ENCODE measurements at places on chromosomes 6 and 20. TPM values are rescaled to one million over a fixed set of nuclear protein-coding genes. Genes with fewer than 3 reads are reported as not detected.

Gene SMLR1
- total RNA-seq, result not detected

Gene NOX3
- total RNA-seq, result not detected

GRCh38 chr6:165575158-165575549 is 87.9 kb downstream of the PDE10A start:
- 0 out of 2 replicates have a peak, but pooled peaks cover 1% of the 10 kb centered on the region for H3K4me1 ChIP-seq
- H3K27ac ChIP-seq, result no peak overlapping the region
- H3K36me3 ChIP-seq, result no peaks in the 10 kb centered on the region
- no peaks in the 10 kb centered on the region for H3K27me3 ChIP-seq
- no peak overlapping the region for H3K4me3 ChIP-seq

- H3K4me1 ChIP-seq, result no peaks in the 10 kb centered on the region
- H3K4me3 ChIP-seq, result no peak overlapping the region
- no peak overlapping the region for H3K27ac ChIP-seq
- H3K36me3 ChIP-seq, result no peaks in the 10 kb centered on the region
Observed at GRCh38 chr6:16855460-16855859, 94.2 kb upstream of the ATXN1 start.

DNA sequence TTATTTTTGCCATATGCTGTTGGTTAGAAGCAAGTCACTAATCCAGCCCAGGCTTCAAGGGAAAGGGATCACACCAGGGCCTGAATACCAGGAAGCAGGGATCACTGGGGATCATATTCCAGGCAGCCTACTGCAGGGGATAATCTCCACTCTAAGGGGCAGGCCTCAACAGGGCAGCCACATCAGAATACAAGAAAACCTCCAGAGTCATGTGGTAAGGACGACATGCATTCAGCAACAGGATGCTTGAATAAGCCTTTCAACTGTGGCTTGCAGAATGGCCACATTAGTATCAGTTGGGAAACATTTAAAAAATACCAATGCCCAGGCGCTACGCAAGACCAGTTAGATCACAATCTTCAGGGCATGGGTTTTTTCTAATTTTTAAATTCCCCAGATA is 109.1 kb downstream of the LY86 start:
- 0 out of 2 replicates have a peak, but pooled peaks cover 2% of the 10 kb centered on the region for H3K27me3 ChIP-seq
- H3K27ac ChIP-seq, result no peak overlapping the region
- no peaks in the 10 kb centered on the region for H3K36me3 ChIP-seq
- H3K4me3 ChIP-seq, result no peak overlapping the region
- H3K4me1 ChIP-seq, result peaks cover 11% of the 10 kb centered on the region

All from H9 (cell line).